ENCODE measurements at places on chromosomes 5 and 9.

- no peak for DNase-seq
Observed at GRCh38 chr5:173875189-173875588, 13.0 kb upstream of the CPEB4 start.

DNA sequence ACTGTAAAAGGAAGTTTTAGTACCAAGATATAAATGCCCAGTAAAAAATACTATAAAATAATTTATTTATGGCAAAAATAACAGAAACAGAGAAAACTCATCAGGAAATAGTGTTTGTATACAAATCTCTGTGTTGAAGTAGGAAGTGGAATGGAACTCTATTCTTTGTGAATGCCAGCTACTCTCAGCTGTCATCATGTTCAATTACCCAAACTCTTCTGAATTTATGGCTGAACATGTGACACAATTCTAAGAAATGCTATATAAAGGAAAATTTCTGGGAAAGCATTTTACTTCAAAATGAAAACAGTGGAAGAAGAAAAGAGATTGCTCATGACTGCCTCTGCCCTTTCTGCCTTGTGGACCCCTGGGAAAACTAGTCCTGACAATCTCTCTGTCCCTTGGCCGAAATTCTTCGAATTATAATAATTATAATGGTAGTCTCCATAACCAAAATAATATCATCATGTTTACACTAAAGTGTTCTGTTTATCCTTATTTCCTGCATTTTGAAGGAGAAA, 522.3 kb upstream of the ST8SIA4 start:
- no peak for DNase-seq

GRCh38 chr9:88060746-88061145, 77.5 kb downstream of the SPATA31C2 start:
- no peak for DNase-seq

DNA sequence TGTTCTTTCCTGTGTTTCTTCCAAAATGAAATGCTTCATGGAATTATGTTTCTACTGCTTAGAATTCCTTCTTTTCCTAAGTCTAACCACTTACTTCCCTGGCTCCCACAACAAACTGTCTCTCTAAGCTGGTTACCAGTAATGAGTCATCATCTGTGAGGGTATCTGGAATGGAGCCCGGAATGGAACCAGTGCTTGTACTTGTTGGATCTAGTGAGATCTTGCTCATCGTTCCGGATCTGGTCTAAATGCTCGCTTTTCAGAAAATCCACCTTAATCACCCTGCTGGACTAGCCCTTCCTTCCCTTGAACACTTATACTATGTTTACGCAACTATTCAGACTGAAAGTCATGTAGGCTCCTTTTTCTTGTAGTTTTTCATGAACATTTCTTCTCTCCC, 184.8 kb downstream of the PBX3 start:
- no peak for DNase-seq

DNA sequence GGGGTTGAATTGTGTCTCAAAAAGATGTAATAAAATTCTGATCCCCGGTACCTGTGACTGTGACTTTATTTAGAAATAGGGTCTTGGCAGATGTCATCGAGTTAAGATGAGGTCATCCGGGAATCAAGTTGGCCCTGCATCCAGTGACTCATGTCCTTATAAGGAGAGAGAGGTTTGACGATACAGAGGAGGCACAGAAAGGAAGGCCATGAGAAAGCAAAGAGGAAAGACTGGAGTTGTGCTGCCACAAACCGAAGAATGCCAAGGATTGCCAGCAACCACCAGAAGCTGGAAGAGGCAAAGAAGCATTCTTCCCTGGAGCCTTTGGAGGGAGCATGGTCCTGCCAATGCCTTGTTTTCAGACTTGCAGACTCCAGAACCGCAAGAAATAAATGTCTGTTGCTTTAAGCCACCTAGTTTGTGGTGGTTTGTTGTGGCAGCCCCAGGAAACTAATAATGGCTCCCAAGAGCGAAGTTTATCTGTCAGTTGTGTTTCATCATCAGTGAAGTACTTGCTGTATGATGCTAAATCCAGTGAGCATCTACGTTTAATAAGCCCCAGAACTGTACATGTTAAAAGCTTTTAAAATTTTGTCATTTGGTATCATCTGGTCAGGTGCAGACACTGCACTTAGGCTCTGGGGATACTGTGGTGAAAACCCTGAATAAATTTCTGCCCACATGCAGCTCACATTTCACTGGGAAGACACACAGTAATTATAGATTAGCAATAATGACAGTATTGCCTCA, 114.8 kb downstream of the TLE4 start:
- no peak for DNase-seq
